ENCODE measurements at places on chromosomes 13 and 19.

DNA sequence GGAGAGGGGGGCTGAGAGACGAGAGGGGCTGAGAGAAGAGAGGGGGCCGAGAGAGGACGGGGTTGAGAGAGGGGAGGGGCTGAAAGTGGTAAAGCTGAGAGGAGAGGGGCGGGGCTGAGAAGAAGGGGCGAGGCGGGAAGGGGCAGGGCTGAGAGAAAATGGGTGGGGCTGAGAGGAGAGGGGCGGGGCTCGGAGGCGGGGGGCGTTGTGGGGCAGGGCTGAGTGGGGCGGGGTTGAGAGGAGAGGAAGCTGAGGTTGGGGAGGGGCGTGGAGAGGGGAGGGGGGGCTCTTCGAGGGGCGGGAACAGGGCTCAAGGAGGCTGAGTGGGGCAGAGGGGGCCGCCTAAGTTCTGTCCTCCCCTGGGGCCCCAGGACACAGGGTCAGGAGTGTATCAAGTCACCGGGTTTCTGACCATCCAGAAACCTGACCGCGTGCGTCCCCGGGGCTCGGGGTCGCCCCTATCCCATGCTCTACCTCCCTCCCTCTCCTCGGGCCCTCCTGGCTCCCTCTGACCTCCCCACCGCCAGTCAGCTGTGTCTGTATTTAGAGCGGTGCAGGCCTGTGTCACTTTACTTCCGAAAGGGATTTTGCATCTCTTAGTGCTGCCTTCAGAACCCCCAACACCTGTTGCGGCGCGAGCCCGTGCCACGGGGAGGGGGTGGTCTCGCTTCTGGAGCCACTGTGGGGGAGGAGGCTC is 38.6 kb upstream of the SEMA6B start:
- DNase-seq = no peak

DNA sequence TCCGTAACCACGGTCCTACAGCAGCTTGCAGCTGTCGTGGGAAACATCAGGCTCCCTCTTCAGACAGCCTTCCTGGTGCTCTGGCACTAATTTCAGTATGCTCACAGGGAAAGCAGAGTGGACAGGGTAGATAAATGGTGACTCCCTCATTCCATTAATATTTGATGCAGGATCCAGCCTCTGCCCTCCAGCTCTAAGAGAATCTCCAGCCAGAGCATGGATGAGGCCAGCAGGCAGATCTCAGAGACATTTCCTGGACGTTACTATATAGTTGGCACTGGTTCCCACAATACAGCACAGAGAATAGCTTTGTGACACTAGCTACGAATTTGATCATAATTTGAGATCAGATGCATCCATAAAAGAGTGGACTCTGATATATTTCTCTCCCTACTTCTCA is 341.4 kb downstream of the LIG4 start:
- DNase-seq = no peak

DNA sequence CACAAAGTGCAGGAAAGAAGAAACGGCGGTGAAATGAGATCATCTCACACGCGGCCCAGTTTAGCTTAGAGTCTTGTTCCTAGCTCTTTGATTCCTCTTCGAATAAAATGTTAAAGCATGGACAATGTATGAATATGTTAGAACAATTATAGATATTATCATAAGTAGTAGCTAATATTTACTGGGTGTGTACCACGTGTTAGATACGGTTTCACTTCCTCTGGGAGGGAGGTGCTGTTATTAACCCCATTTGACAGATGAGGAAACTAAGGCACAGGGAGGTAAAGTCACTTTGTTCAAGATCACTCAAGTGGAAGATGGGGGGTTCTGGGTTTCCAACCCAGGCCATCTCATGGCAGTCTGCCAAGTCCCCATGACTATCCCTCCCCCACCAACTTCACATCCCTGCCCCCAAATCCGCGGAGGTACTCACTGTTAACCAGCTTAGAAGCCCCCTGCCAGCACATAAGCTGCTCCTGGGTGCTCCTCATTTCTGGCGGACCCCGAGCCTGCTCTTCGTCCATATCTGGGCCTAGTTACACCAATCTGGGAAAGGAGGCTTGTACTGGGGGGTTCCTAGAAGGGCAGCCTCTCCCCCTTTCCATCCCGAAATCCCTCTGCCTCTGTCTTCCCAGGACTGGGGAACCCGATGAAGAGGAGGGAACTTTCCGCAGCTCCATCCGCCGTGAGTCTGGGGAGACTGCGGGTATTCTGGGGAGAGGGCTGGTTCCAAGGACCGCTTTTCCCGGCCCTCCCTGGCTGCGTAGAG is 1.0 kb upstream of the FXYD7 start:
- no peak for DNase-seq

- peak; percentile 96 for DNase-seq
These were observed 9.3 kb downstream of the RPS9 start for GRCh38 chr19:54209811-54210494.

DNA sequence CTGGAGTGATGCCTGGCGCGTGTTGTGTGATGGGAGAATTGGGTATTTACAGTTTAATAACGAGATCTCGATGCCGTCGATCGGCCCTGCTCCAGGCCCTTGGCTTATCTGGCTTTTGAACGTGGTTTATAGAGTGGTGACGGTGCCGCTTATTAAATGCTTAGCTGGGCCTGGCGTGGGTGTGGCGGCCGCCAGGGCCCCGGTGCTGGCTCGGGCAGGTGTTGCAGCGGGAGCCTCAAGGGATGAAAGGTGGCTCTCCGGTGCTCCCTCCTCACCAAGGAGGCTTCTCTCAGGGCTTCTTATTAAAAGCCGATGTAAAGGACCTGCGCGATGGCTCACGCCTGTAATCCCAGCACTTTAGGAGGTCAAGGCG is 173.8 kb downstream of the KDM4B start:
- DNase-seq = no peak

- DNase-seq = peak; percentile 48
These were observed 129.7 kb downstream of the SLC7A1 start for GRCh38 chr13:29465741-29466293.

GRCh38 chr13:114115191-114115671 is 17.2 kb downstream of the RASA3 start:
- peak; percentile 64 for DNase-seq

DNA sequence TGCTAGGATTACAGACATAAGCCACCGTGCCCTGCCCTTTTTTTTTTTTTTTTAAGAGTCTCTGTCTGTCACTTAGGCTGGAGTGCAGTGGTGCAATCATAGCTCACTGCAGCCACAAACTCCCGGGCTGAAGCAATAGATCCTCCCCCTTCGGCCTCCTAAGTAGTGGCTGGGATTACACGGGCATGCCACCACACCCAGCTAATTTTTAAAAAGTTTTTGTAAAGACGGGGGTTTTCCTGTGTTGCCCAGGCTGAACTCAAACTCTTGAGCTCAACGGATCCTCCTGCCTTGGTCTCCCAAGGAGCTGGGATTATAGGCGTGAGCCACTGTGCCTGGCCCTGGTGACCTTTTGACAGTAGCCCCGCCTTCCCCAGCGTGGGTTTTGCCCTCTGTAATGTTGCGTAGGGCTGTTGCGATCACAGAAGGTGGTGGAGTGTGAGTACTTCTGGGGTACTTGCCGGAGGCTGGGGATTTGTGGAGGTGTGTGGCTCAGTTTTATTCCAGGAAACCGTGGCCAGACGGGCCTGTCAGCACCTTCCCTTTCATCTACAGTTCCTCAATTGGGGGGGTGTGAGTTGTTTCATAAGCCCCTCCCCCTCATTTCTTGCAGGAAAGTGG is 11.6 kb upstream of the RETN start:
- DNase-seq = no peak

- no peak for DNase-seq
These were observed 121.0 kb upstream of the LSM14A start for GRCh38 chr19:34051255-34051654.

- DNase-seq = no peak
These were observed 102.2 kb upstream of the EDNRB start for GRCh38 chr13:78020861-78021260.

GRCh38 chr13:65593298-65593874 is 1636.8 kb downstream of the PCDH9 start:
- no peak for DNase-seq

GRCh38 chr13:22053053-22053452 is 382.2 kb downstream of the FGF9 start:
- no peak for DNase-seq

GRCh38 chr13:113520571-113520970 is 30.1 kb upstream of the DCUN1D2 start:
- DNase-seq = no peak

- no peak for DNase-seq
These were observed 183.7 kb downstream of the NUFIP1 start for GRCh38 chr13:44805585-44805984.

DNA sequence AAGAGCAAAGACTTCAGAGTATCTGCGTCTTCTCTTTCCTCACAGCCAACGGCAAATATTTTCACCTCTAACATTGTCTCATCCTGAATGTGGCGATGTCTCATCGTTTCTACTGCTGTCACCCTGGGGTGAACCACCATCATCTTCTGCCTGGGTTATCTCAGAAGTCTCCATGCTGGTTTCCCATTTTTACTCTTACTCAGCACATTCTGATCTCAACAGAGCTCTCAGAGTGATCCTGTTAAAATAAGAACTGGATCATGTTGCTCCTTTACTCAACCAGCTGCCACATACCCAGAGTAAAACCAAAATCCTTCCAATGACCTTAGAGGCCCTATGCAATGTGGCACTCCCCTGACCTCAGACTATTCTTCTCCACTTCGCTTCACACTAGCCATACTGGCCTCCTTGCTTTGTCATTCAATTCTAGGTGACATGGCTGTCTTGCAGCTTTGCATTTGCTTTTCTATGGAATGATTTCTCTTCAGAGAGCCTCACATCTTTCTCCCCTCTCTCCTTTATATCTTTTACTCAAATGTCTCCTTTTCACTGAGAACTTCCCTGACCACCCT is 7.8 kb upstream of the OLFM4 start:
- DNase-seq = no peak

DNA sequence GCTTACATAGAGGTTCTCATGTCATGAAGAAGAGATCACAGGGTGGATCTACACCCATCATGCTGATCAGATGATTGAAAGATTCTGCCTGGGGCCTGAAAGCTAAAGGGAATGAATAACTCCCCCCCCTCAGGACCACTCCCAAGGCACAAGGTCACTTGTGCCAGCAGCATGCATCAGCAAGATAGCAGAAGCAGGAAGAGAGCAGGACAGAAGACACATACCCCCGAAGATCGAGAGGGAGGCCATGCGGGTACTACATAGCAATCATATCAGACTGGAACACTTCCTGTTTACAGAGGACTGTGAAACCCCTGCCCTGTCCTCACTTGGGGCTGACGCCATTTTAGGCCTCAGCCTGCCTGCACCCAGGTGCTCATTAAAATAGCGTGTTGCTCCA is 143.2 kb upstream of the EDNRB start:
- no peak for DNase-seq

GRCh38 chr13:19681517-19681916 is 48.1 kb downstream of the MPHOSPH8 start:
- no peak for DNase-seq

- DNase-seq = no peak
These were observed 116.4 kb downstream of the AKAP11 start for GRCh38 chr13:42388326-42388725.

- DNase-seq = no peak
These were observed at the start of gene SLC10A2 for GRCh38 chr13:103066079-103066780. SLC10A2 (minus strand) TSS chr13:103066417; CDS start chr13:103066249, 168 bp downstream.

DNA sequence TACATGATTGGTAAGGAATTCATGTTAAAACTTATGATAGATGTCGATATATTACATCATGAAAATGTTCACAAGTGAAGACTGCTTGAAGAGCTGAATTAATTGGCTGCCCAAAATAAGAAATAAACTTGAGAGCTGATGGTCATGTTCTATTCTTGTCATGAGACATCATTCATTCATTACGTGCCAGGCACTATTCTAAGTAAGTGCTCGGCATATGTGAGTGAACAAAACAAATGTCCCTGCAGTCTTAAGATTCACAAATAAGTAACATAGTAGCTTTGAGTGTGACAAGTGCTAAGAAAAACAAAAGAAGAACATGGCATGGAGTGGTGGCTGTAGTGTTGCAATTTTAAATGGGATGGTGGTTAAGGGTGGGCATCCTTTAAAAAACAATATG is 329.3 kb downstream of the SUCLA2 start:
- no peak for DNase-seq

GRCh38 chr19:12757544-12758274 is 6.1 kb downstream of the BEST2 start:
- peak; percentile 87 for DNase-seq

GRCh38 chr13:80215368-80215767 is 125.6 kb downstream of the SPRY2 start:
- no peak for DNase-seq

- DNase-seq = no peak
These were observed 2801.9 kb downstream of the PCDH9 start for GRCh38 chr13:64428196-64428595.

DNA sequence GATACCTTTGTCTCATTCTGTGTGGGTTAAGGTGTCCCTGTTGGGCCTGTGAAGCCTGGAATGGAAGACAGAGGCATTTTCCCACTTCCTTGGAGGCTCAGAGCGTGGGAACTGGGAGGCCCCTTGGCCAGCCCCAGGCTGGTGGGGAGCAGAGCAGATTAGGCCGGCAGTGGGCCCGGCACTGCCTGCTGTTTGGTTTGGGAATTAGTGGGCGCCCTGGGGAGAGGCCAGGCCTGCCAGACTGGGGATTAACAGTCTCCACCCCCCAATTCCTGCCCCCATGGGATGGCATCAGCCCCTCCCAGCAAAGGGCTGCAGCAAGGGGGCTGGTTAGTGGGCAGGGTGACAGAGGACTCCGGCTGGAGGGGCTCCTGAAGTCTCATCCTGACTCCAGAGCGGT is 3.1 kb upstream of the BEST2 start:
- no peak for DNase-seq

- DNase-seq = no peak
These were observed 48.3 kb upstream of the FAM216B start for GRCh38 chr13:42733046-42733445.

- DNase-seq = no peak
These were observed 12.5 kb upstream of the CHERP start for GRCh38 chr19:16554776-16555175.

DNA sequence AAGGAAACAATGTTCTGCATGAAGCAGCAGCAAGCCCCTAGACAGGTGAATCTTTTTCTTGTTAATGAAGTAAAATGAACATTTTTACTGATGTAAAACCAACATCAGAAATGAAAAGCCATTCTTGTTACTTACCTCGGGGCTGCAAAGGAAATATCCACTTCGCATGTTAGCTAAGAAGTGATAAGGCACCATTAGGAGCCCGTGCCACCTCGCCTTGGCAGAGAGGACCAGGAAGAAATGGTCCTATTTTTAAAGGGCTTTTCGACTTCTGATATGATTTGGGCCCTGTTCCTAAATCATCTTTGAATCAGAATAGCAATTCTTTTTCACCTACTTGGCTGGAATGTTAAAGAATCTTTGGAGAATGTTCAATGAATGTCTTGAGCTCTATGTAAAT is 183.2 kb downstream of the OXGR1 start:
- DNase-seq = no peak

- DNase-seq = no peak
These were observed 10.4 kb downstream of the BORCS8 start for GRCh38 chr19:19181488-19181998.

GRCh38 chr13:108669381-108669780 is 40.0 kb downstream of the MYO16 start:
- no peak for DNase-seq

GRCh38 chr13:33105387-33106005 is 89.3 kb downstream of the KL start:
- DNase-seq = no peak
